ENCODE measurements at places on chromosomes 16 and 17.
A peak's percentile ranks its signal among the peaks of the same experiment; 100 is the strongest.

GRCh38 chr17:34663714-34664113 is 84.3 kb downstream of the TMEM132E start:
- DNase-seq, result no peak

DNA sequence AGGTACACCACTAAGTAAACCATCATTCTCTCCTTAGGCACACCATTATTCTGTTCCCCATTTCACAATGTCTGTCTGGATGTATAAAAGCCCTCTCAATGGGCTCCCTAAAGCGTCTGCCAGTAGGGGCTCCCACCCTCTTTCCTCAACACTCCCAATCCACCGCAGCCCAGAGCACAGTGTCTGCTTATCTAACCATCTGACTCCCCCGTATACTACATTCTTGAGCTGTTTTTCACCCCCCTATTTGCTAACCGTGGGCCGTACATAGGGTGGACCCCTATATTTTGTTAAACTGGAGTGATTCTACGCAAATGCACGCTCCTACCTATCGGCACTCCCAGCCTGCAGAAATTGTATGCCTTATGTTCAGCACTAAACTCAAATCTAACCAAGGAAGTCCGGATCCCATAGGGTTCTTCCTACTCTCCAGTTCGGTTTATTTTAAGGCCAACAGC is 685 bp upstream of the PSMD3 start:
- DNase-seq, result peak; percentile 60

DNA sequence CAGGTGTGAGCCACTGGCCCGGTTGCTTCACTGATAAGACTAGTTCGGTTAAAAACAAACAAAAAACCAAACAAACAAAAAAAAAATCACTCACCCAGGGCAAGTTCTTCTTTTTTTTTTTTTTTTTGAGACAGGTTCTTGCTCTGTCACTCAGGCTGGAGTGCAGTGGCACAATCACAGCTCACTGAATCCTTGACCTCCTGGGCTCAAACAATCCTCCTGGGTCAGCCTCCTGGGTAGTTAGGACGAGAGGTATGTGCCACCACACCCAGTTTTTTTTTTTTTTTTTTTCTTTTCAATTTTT is 119.5 kb upstream of the CORO6 start:
- DNase-seq, result peak; percentile 20

- DNase-seq, result peak; percentile 75
These were observed 130.6 kb downstream of the NLK start for GRCh38 chr17:28173031-28173561.

GRCh38 chr17:80952291-80952690 is 39.4 kb upstream of the CHMP6 start:
- no peak for DNase-seq

GRCh38 chr17:7562208-7562605 is 488 bp downstream of the SENP3 start:
- DNase-seq, result peak; percentile 73

DNA sequence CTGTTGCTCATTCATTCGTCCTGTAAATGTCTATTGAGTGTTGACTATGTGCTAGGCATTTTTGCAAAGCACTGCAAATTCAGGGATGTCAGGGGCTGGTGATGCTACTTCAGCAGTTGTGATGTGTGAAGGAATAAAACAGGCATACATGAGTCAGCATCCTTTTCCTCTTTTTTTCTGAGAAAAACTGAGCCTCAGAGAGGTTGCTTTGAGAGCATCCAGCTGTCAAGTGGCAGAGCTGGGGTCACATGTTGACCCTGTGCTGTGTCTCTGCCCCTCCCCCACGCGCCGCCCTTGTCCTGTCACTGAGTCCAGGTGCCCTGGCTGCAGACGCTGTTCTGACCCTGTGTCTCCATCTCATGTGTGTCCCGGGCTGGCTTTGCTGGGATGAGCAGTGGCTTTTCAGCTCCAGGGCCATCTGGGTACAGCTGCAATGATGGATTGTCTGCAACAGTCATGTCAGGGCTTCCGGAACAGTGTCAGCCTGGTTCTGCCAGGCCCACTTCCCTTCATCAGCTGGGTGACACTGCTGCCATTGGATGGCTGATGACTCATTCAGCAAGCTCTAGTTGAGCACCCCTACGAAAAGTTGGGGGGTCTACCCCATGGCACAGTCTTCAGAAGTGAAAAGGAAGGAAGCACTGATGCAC is 14.9 kb downstream of the SEC14L5 start:
- no peak for DNase-seq

Data from DMS53 (cell line).